ENCODE measurements at places on chromosomes 7 and 10.

GRCh38 chr10:110355922-110356627 lies 51.4 kb upstream of the SMNDC1 start:
- DNase-seq = peak; percentile 24

DNA sequence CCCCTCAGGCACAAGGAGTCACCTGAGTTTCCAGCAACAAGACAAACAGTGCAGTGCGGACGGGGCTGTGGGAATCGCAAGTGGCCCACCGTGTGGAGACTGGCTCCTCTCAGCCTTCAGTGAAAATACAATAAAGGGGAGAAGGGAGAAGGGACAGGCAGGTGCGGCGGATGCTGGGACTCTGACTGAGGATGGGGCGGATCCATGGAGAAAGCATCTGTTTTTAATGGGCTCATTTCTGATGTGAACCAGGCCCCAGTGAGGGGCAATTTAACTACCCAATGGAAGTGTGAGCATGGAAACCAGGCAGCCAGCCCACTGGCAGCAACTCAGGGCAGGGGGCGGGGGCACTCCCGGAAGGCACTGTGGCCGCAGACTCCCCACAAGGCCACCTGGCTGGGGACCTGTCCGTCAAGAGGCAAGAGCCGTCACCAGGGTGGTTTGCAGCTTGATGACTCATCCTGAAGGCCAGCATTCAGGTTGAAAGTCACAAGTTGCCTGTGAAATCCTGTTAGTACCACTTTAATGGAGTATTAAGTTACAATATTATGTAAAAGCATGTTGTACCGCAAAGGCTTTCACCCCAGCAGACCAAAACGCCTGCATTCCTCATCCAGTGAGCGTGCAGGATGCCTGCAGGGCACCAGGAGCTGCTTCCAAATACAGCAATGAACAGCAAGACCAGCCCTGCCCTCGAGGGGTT lies 476.4 kb downstream of the PTPRN2 start:
- no peak for DNase-seq

DNA sequence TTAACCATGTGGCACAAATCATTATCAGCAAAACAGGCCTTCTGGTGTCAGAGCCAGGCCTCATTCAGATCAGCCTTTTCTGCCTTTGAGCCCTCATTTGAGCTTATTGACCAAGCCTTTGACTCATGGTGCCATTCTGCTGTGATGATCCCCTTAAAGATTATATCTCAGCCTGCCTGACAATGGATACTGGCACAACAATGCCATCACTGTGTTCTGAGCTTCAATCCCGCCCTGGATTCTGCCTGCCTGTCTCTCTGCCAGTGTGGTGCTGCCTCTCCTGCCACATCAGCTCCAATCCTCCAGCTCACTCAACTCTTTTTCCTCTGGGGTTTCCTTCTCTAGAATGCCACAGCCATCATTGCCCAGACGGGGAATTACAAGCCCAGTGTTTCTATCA lies 52.6 kb downstream of the SRI start:
- no peak for DNase-seq

DNA sequence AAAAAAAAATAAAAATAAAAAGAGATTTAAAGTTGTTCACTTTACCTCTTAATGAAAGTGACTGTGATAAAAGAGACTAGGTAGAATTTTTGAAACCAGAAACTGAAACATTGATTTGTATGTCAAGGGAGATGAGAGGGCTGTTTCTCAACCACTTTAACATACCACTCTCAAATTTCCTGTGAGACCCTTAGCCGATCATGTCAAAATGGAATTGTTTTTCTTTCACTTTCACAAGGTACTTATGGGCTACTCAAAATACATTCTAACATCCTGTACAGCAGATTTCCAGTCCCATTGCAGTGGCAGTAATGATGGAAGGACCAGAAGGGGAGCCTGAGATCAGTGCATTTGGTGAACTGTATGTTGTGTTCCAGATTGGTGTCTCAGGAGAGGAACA lies 261.2 kb downstream of the PPP1R3A start:
- DNase-seq = no peak

DNA sequence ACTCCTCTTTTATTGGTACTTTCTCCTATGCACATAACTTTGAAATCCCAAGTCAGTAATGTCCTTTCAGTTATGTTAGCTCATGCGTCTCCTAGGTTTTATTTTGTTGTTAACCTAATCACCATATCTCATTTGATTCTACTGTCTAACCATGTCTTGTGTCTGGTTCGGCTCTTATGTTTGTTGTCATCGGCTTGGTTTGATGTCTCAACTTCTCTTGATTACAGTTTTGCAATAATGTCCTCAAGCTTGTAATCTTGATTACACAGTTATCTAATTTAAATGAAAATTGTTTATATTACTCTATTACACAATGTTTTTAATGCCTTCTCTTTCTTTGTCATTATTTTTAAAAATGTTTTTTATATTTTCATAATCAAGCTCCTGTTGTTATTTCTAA lies 35.9 kb upstream of the SEMA3A start:
- DNase-seq = no peak

GRCh38 chr10:55630491-55631056 lies 730.5 kb downstream of the ZWINT start:
- DNase-seq = no peak

DNA sequence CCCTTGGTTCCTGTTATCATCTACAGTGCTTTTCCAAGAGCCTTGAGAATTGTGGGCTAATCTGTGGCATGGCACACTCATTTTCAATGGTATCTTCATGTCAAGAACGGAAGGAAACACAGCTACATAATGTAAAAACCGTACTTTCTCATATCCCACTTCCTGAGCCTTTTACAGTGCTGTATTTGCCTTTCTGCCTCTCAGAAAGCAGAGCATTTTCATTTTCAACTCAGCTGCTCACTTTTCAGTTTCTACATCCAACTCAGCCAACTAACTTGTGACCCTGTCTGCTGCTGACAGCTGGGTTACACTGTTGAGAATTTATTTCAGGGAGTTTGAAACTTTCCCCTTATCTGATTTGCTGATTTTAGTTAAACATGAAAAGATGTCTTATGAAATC lies 875.8 kb upstream of the KCND2 start:
- no peak for DNase-seq

- DNase-seq = no peak
Measured at GRCh38 chr7:938546-939185, 15.8 kb downstream of the ADAP1 start.

DNA sequence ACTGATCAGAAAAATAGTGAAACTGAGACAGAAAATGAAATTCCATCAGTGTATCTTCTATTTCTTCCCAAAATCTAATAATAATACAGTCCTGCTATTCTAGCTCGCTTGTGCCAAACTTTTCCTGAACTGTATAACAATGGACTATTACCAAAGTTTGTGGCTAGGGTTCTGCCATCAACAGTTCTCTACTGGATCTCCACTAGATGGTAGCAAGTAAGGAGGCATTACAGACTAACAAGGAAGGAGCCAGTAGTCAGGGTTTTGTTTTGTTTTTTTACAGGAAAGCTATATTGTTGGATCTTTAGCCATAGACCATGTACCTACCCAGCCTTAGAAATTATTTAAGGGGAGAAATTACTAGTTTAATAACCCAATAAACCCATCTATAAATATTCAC lies 10.8 kb downstream of the MTERF1 start:
- DNase-seq = no peak

GRCh38 chr7:36965625-36966024 lies 241.3 kb upstream of the AOAH start:
- no peak for DNase-seq

- DNase-seq = no peak
Measured at GRCh38 chr7:153017223-153017622, 257.7 kb downstream of the ACTR3B start.

DNA sequence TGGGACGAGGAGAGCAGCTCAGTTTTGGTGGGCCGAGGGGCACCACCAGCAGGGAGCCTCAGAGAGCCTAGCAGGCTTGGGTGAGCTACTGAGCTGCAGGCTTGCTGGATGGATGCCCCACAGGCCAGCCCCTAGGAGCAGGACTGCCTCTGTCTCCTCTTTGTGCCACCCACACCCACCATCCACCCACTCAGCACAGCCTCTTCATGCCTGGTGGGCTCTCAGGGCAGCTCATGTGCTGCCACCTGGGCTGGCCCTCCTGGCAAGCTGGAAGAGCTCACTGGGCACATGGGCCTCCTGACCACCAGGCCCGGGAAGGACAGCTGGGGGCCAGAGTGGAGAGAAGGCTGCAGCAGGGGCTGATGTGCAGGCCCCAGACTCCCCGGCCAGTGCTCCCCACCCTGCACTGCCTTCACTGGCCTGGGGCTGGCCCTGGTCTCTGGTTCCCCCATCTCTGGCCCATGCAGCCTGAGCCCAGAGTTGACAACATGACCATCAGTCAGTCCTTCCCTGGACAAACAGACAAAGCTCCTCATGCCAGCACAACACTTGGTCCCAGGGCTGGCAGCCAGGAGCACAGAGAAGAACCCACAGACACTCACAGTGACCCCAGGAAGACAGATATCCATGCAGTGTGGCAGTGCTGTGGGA lies 8.2 kb downstream of the RASGEF1A start:
- DNase-seq = no peak

- DNase-seq = no peak
Measured at GRCh38 chr7:95628831-95629439, 32.6 kb upstream of the PDK4 start.

- DNase-seq = no peak
Measured at GRCh38 chr10:25501912-25502311, 327.1 kb downstream of the GPR158 start.

GRCh38 chr7:35992436-35992835 lies 160.6 kb upstream of the EEPD1 start:
- no peak for DNase-seq

DNA sequence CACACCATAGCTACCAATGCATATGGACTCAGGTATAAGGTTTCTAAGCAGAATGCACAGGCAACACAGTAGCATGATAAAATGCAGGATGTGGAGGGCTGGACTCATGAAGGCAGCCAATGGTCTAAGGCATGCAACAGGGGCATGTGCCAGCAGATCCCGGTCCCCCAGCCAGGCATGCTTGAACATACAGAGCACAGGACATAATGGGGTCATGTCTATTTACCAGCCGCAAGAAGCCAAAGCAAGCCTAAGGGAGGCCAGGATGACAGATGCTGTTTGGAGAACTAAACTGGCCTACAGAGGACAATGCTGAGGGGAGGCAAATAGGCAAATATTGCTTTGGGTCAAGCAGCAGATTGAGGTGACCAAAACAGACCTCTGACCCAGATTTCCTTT lies 60.0 kb upstream of the PDLIM1 start:
- no peak for DNase-seq

DNA sequence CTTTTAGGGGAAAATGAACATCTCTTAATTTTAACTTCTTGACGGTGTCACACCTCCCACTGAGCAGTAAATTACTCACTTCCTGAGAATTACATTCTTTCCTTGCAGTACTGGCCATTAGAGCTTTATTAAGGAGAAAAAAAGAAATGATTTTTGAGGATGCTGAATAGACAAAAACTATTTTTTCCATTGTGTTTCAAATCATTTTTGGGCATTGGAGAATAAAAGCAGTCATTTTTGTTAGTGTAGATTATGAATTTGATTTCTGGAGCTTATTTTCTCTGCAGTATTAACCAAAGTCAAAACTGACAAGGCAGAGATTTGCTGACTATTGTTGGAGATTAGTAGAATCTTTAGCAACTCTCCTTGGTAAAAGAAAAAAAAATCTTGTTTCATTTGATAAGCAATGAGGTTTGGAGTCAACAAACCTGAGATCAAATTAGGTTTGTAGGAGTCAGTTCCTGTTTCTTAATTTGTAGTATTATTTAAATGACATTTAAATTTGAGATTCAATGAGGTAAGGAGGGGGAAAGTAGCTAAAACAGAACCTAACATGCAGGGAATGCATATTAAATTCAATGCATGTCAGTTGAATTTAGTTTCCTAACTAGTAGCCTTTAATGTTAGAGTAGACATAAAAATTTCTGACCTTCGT lies 70.6 kb downstream of the AP3M1 start:
- DNase-seq = no peak

DNA sequence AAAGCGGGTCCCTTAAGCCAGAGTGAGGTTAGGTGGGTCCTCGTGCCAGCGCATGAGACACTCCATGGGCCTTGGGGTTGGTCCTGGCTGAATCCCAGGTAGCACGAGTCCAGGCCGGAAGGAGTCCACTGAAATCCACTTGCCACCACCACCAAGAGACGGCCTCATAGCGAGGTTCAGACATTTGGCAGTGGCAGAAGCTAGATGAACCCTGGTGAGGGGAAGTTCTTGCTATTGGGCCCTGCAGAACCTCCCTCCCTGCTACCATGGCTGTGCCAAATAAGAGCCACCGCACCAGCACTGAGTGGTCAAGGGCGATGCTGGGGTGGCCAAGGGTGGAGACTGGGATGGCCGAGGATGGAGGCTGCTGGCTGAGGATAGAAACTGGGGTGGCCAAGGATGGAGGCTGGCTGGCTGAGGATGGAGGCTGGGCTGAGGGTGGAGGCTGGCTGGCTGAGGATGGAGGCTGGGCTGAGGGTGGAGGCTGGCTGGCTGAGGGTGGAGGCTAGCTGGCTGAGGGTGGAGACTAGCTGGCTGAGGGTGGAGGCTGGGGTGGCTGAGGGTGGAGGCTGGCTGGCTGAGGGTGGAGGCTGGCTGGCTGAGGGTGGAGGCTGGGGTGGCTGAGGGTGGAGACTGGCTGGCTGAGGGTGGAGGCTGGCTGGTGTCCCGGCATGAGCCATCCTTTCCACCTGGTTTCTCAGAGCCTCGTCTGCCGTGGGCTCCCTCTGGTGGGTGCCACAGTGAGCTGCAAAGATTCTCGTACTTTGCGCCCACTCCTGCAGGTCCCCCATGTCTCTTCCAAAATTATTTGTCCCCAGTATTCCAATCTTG lies 88.2 kb downstream of the ELFN1 start:
- no peak for DNase-seq

DNA sequence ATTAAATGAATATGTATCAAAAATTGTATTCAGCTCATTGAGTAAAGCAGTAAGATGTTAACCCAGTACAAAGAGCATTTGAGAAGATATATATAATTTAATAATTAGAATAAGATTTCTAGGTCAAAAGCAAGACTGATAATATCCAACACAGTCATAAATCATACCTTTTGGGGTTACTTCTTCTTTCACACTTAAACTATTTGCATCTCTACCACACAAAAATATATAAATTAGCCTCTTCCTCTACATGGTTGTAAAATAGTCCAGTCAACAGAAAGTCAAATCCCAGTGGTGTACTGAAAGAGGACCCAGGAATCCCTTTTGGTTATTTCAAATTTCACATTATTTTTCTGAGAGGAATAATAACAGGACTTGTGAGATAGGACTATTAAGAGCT lies 204.6 kb upstream of the INHBA start:
- no peak for DNase-seq
